ENCODE measurements at places on chromosomes 11 and 22. TPM values are rescaled to one million over a fixed set of nuclear protein-coding genes. Genes with fewer than 3 reads are reported as not detected.

Gene KRTAP5-8
- not detected for total RNA-seq

Gene ASCL2
- total RNA-seq, result not detected

Gene DNAJB13
- not detected for total RNA-seq

Gene LRFN4
- 25.0 TPM for total RNA-seq

Gene BIRC3
- total RNA-seq, result 2.5 TPM

Gene RAB3IL1
- 11.8 TPM for total RNA-seq

Gene PRMT3
- total RNA-seq, result 13.4 TPM

Gene OR5B21
- total RNA-seq, result not detected

Data from smooth muscle cell of the pulmonary artery (primary cell).